ENCODE measurements at places on chromosomes 4 and X.

DNA sequence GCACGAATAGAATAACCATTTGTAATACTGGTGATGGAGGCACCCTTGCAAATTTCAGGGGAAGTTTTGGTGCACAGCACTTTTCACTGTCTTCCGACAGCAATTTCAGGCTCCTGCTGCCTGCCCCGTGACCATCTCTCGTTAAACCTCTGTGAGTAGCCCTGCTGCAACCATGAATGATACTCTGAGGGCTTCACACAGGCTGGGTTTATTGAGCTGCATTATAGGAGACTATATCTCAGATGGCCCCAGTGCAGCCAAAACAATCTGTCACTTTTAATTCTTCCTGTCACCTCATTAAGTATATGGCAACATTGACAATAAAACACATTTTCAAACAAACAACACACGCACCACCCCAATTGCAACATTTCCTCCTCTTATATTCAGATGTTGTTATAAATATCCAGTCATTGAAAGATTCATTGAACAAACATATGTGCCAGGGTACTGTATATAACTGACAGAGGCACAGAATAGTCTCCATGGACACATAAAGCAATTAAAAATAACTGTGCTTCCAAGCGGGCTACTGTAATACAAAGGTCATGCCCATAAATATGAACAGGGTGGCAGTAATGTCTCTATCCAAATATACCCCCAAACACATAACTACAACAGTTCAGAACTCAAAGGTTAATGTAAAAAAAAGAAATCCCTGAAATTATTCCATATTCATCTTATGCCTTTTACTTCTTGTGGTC is 477.0 kb downstream of the GBA3 start:
- no peak for DNase-seq

GRCh38 chr4:84171871-84172270 is 327.2 kb downstream of the NKX6-1 start:
- DNase-seq: no peak

- DNase-seq: no peak
These were observed 427.3 kb upstream of the FTHL17 start for GRCh38 chrX:31499109-31499508.

DNA sequence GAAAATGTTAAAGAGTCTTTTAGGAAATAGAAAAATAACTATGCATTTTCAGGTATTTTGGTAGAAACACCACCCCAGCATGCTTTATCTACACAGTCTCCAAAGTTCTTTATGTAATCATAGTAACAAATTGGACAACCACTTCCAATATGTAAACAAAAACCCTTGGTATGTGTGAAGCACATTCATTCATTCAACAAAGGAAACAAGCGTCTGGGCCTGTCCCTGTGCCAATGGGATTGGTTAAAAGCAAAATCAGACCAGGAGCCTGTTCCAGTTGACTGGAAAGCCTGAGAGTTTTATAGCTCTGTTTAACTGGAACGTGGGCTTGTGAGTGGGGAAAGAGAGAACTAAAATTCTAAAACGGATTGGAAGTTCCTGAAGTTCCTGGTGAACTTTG is 41.3 kb upstream of the TENM3 start:
- no peak for DNase-seq

Measured in tibial nerve (tissue), 4 donors.